ENCODE measurements at places on chromosomes 7 and 10.

DNA sequence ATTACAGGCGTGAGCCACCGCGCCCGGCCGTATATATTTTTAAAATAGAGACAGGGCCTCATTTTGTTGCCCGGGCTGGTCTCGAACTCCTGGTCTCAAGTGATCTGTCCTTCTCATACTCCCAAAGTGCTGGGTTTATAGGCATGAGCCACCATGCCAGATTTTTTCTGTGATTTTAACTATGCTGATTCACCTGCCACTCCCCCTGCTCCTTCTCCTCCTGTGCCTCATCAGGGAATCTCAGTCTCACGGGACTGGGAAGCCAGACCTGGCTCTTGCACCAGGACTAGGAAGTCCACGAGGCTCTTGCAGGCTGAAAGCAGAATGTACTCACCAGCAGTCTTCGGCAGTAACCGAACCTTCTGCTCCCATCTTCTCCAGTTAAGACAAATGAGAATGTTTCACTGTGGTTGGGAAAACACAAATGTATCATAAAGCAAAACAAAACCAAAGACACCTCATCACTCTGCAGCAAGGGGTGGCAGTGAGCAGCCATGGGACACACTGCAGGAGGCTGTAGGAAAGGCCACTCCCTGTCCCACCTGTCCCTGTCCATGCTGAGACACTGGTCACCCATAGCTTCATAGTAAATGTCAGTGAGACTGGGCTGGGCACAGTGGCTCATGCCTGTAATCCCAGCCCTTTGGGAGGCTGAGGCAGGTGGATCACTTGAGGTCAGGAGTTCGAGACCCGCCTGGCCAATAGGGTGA is 78.7 kb upstream of the MKRN1 start:
- DNase-seq = no peak
- no peaks in the 10 kb centered on the region for H3K27me3 ChIP-seq
- no peaks in the 10 kb centered on the region for H3K4me1 ChIP-seq
- H3K36me3 ChIP-seq = no peaks in the 10 kb centered on the region
- H3K27ac ChIP-seq = no peak overlapping the region
- H3K4me3 ChIP-seq = no peak overlapping the region

DNA sequence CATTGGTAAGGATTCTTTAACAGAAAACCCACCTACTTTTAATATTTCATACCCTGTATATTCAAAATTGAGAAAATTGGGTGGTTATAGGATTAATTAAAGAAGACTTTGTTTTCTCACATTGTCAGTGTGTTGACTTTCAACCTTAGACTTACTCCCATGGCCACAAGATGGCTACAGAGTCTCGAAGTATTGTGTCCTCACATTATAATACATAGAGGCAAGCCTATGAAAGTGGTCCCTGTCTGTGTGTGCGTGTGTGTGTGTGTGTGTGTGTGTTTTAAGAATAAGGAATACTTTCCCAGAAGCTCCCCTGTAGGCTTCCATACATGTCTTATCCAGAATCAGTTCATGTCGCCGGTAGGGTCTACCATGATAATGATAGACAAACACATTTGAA is 180.0 kb downstream of the PHF14 start:
- no peak for DNase-seq
- H3K4me1 ChIP-seq = no peaks in the 10 kb centered on the region
- H3K36me3 ChIP-seq = peaks cover 9% of the 10 kb centered on the region
- H3K27ac ChIP-seq = no peak overlapping the region

DNA sequence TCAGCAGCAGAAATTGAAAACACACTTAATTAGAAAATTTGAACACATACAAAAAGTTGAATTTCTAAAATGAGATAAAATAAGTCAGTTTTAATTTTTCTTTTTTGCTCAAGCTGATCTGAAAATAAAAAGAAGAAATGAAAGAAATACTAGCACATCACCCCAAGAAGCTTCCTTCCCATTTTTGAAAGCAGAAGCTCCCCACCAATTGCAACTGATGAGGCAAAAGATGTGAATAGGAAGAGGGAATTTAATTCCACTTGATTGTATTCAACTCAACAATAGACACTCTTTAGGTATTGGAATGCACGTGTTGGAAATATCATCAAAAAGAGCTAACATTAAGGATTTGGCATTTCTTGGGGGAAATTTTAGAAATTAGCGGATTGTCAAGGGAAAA is 175.8 kb downstream of the TRIL start:
- DNase-seq = peak; percentile 46
- peak overlapping the region; percentile 65 for H3K27ac ChIP-seq
- H3K4me1 ChIP-seq = peaks cover 45% of the 10 kb centered on the region
- no peak overlapping the region for H3K4me3 ChIP-seq

- DNase-seq = no peak
- H3K4me3 ChIP-seq = no peak overlapping the region
These were observed 42.8 kb downstream of the HSPA12A start for GRCh38 chr10:116699471-116700150.

- H3K27ac ChIP-seq = no peak overlapping the region
- no peak for DNase-seq
- H3K36me3 ChIP-seq = no peaks in the 10 kb centered on the region
- no peaks in the 10 kb centered on the region for H3K4me1 ChIP-seq
- no peak overlapping the region for H3K4me3 ChIP-seq
- no peaks in the 10 kb centered on the region for H3K27me3 ChIP-seq
These were observed 179.2 kb upstream of the GHITM start for GRCh38 chr10:83960125-83960524.

DNA sequence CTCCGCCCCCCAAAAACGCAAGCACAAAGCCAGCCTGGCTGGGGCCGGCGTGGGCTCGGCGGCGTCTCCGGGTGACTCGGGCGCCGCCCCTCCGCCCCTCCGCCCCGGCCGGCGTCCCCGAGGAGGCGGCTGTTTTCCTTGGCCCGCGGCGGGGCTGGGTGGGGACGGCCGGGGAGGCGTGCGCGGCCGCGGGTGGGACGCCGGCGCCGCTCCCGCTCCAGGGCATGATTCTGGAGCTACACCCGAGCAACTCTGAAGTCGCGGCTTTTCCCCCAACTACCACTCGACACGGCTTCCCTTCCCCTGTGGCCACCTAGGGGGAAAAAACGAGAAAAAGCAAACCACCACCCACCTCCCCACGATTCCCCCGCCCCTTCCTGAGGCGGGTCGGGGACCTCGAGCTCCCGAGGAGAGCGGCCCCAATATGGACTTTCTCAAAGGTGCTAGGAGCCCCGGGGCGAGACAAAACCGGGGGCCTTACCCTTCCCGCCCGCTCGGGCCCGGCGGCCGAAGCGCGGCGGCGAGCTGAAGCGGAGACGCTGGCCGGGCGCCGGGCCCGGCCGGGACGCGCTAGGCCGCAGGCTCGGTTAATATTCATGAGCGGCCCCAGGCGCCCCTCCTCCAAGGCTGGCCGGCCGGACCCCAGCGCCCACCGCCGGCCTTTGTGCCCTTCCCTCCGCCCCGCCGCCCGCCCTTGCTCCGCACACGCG is 856 bp downstream of the ARHGAP21 start:
- H3K4me3 ChIP-seq = peak overlapping the region; percentile 62
- no peak overlapping the region for H3K27ac ChIP-seq
- H3K27me3 ChIP-seq = no peaks in the 10 kb centered on the region
- H3K36me3 ChIP-seq = no peaks in the 10 kb centered on the region

DNA sequence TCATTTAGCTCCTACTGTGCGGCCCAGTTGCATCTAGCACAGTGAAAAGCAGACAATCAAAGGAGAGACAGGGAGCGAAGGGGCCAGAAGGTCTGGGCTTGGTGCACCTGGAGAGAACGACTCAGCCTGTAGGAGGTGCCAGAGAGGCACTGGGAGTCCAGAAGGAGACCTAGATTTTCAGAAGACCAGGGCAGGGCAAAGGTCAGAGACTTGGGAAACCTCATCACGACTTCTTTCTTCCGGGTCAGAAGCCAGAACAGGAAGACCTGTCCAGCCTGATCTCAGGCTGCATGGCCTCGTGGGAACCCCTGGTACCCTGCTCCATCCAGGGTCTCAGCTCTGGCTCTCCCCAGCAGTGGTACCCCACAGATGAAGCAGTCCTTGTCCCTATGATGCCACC is 5.2 kb downstream of the AGAP3 start:
- no peaks in the 10 kb centered on the region for H3K4me1 ChIP-seq
- no peak overlapping the region for H3K4me3 ChIP-seq
- no peaks in the 10 kb centered on the region for H3K27me3 ChIP-seq
- H3K36me3 ChIP-seq = no peaks in the 10 kb centered on the region
- DNase-seq = peak; percentile 69
- H3K27ac ChIP-seq = no peak overlapping the region

GRCh38 chr10:124403548-124403947 is 15.2 kb downstream of the OAT start:
- H3K27ac ChIP-seq = peak overlapping the region; percentile 43
- DNase-seq = peak; percentile 96

Measured in Karpas-422 (cell line).